ENCODE measurements at places on chromosomes 3 and 15. TPM values are rescaled to one million over a fixed set of nuclear protein-coding genes. Genes with fewer than 3 reads are reported as not detected.

DNAH12 gene
- 3.5 TPM for total RNA-seq

ITIH3 gene
- total RNA-seq, result not detected

SPPL2A gene
- total RNA-seq, result 29.5 TPM

PPP1R14D gene
- total RNA-seq, result not detected

SNTN gene
- total RNA-seq, result 2.3 TPM

DNAH1 gene
- total RNA-seq, result 2.5 TPM
